ENCODE measurements at places on chromosomes 7 and 10. TPM values are rescaled to one million over a fixed set of nuclear protein-coding genes. Genes with fewer than 3 reads are reported as not detected.

The NUTM2D gene
- 3.4 TPM for total RNA-seq

The SEMA3D gene
- total RNA-seq = 4.5 TPM

The SLC26A3 gene
- 339 TPM for total RNA-seq

The GPR158 gene
- 0.28 TPM for total RNA-seq

The MET gene
- 31.5 TPM for total RNA-seq

The CFAP69 gene
- 2.3 TPM for total RNA-seq

- no peaks in the 10 kb centered on the region for H3K4me1 ChIP-seq
- no peak overlapping the region for H3K27ac ChIP-seq
- peak; percentile 68 for DNase-seq
- H3K36me3 ChIP-seq = no peaks in the 10 kb centered on the region
- no peak overlapping the region for H3K4me3 ChIP-seq
Measured at GRCh38 chr7:31488562-31489203, 25.2 kb upstream of the ITPRID1 start.

- H3K27me3 ChIP-seq = no peaks in the 10 kb centered on the region
- DNase-seq = no peak
- no peak overlapping the region for H3K4me3 ChIP-seq
- H3K4me1 ChIP-seq = peaks cover 15% of the 10 kb centered on the region
Measured at GRCh38 chr10:92757711-92758104, 68.0 kb downstream of the HHEX start.

DNA sequence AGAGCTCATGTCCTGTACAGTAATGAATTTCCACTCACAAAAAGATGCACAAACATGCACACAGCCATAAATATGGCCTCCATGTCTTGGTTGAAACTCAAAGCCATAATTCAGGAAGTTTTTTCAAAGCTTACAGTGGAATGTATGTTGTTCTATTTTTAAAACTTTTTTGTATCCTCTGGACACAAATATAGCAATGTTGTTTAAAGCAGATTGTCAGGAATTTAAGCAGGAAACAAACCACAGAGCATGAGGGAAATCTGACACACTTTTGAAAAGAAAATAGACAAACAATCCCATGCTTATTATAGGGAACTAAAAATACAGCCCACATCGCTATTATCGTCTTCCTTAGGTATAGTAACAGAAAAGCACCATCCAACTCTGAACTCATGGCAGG is 21.5 kb downstream of the LRRN3 start:
- no peak overlapping the region for H3K4me3 ChIP-seq
- H3K27ac ChIP-seq = no peak overlapping the region
- no peak for DNase-seq
- no peaks in the 10 kb centered on the region for H3K27me3 ChIP-seq

GRCh38 chr7:19404912-19405329 is 259.7 kb upstream of the FERD3L start:
- H3K27me3 ChIP-seq = no peaks in the 10 kb centered on the region
- no peak overlapping the region for H3K4me3 ChIP-seq
- no peaks in the 10 kb centered on the region for H3K4me1 ChIP-seq
- no peaks in the 10 kb centered on the region for H3K36me3 ChIP-seq
- no peak overlapping the region for H3K27ac ChIP-seq
- DNase-seq = no peak

DNA sequence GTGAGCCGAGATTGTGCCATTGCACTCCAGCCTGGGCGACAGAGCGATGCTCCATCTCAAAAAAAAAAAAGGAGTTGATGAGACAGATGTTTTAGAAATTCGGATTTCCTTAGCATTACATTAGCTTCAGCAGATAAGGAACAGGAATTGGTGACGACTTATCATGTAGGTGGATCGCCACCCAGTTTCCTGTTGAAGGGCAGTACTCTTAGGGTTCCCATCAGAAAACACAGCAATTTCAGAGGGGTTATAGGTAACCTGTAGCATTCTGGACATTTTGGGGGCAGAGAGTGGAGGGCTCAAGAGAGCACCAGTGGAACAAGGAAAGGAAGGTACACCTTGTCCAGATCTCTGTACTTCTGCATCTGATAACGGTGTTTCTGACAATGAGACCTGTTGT is 146.4 kb upstream of the NOBOX start:
- no peak overlapping the region for H3K4me3 ChIP-seq
- no peak for DNase-seq
- H3K27ac ChIP-seq = no peak overlapping the region
- no peaks in the 10 kb centered on the region for H3K4me1 ChIP-seq

DNA sequence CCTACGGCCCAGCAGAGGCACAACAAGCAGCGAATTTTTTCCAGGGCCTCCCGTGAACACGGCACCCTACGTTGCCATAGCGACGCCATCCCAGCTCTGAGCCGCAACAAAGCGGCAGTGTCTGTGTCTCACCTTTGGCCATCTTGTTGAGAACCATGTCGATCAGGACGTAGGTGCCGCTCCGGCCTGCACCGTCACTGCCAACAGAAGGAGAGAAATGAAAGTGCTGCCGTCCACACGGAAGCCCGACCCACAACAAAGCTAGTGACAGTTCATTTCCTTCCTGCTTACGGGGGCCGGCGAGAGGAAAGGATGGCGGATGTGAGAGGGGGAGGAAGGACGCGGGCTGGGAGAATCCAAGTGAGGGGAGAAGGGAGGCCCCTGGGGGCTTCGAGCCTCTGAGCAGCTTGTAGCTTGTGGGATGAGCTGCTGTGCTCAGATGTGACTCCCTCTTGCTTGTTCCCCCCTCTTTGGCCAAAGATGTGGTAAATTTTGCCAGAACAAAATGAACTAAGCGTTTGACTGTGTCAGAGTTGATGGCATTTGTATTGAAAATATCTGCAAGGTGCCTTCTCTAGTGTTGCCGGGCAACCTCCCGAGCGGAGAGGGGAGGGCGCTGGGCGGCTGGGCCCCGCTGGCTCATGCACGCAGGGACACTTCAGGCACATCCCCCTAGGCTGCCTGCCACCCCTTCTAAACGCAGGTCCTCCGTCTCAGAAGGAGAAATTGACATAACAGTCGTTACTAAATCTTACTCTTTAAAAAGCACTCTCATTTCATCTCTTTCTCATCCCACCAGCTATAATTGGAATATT is 232.2 kb downstream of the DNAJB6 start:
- peak overlapping the region; percentile 36 for H3K4me3 ChIP-seq
- DNase-seq = peak; percentile 59
- no peaks in the 10 kb centered on the region for H3K4me1 ChIP-seq
- no peak overlapping the region for H3K27ac ChIP-seq
- H3K27me3 ChIP-seq = no peaks in the 10 kb centered on the region

GRCh38 chr10:69479240-69480067 is 28.2 kb downstream of the TSPAN15 start:
- peaks cover 27% of the 10 kb centered on the region for H3K4me1 ChIP-seq
- no peaks in the 10 kb centered on the region for H3K27me3 ChIP-seq
- H3K4me3 ChIP-seq = no peak overlapping the region
- H3K36me3 ChIP-seq = no peaks in the 10 kb centered on the region
- DNase-seq = no peak

GRCh38 chr7:74240482-74240881 is 13.7 kb downstream of the RFC2 start:
- no peaks in the 10 kb centered on the region for H3K27me3 ChIP-seq
- no peaks in the 10 kb centered on the region for H3K36me3 ChIP-seq
- H3K27ac ChIP-seq = peak overlapping the region; percentile 1
- DNase-seq = no peak

DNA sequence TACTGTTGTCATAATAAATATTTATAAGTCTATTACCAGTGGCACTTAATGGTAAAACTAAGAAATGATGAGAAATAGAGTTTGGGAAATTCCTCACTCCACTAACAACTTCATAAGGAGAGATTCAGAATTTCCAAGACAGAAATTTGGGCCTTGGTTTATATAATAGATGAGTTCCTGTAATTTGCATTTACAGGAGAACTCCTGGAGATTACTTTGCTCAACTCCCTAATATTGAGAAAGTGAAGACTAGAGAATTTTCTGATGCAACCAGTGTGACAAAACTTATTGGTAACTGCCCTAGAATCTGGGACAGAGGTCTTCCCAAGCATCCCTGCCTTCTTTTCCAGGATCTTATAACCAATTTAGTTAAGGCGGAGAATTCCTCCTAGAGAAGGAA is 49.1 kb upstream of the GSAP start:
- DNase-seq = no peak
- H3K27me3 ChIP-seq = no peaks in the 10 kb centered on the region
- no peaks in the 10 kb centered on the region for H3K4me1 ChIP-seq
- H3K36me3 ChIP-seq = no peaks in the 10 kb centered on the region
- no peak overlapping the region for H3K27ac ChIP-seq

GRCh38 chr7:131068604-131069021 is 259.1 kb upstream of the MKLN1 start:
- DNase-seq = no peak
- H3K4me1 ChIP-seq = no peaks in the 10 kb centered on the region
- no peak overlapping the region for H3K27ac ChIP-seq
- H3K36me3 ChIP-seq = no peaks in the 10 kb centered on the region
- H3K4me3 ChIP-seq = no peak overlapping the region

GRCh38 chr10:75643405-75643804 is 212.0 kb downstream of the LRMDA start:
- no peak overlapping the region for H3K27ac ChIP-seq
- no peaks in the 10 kb centered on the region for H3K36me3 ChIP-seq
- H3K4me3 ChIP-seq = no peak overlapping the region
- H3K4me1 ChIP-seq = no peaks in the 10 kb centered on the region
- no peaks in the 10 kb centered on the region for H3K27me3 ChIP-seq

- no peak overlapping the region for H3K4me3 ChIP-seq
- H3K36me3 ChIP-seq = no peaks in the 10 kb centered on the region
- no peak for DNase-seq
- no peak overlapping the region for H3K27ac ChIP-seq
- H3K4me1 ChIP-seq = peaks cover 10% of the 10 kb centered on the region
Measured at GRCh38 chr7:20777377-20778062, 9.2 kb downstream of the SP8 start.

- H3K36me3 ChIP-seq = no peaks in the 10 kb centered on the region
- H3K27ac ChIP-seq = no peak overlapping the region
- no peak for DNase-seq
- H3K4me1 ChIP-seq = no peaks in the 10 kb centered on the region
- no peak overlapping the region for H3K4me3 ChIP-seq
Measured at GRCh38 chr7:24401628-24402593, 117.9 kb downstream of the NPY start.

DNA sequence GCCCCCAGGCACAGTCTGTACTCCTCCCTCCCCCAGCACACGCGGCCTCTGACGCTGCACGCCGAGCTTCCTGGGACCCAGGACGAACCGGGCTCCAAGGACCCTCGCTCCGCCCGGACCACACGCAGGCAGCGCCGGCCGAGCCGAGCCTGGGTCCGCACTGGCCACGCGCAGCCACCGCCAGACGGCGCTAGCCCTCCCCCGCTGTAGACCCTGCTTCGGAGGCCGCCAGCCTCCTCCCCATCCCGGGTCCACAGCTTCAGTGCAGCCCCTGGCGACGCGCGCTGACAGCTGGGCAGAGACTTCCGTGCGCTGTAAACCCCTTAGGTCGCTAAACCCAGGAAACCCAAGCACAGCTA is 936 bp upstream of the TCERG1L start:
- no peaks in the 10 kb centered on the region for H3K27me3 ChIP-seq
- no peaks in the 10 kb centered on the region for H3K4me1 ChIP-seq
- H3K36me3 ChIP-seq = no peaks in the 10 kb centered on the region
- H3K27ac ChIP-seq = no peak overlapping the region
- no peak for DNase-seq

DNA sequence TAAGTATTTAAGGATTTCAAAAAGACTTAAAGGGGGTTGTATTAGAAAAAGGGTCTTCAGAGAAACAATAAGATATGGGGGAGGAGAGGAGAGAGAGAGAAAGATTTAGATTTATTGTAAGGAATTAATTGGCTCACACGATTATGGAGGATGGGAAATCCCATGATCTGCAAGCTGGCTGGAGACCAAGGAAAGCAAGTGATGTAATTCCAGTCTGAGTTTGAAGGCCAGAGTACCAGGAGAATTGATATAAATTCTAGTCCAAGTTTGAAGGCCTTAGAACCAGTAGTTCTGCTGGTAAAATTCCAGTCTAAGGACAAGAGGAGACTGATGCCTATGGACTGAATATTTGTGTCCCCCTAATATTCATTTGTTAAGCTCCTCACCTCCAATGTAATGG is 20.6 kb upstream of the SLC13A1 start:
- no peak overlapping the region for H3K4me3 ChIP-seq
- DNase-seq = no peak
- H3K4me1 ChIP-seq = no peaks in the 10 kb centered on the region

Measured in Peyer's patch (tissue), 4 donors.